ENCODE measurements at places on chromosomes 3 and 15.

DNA sequence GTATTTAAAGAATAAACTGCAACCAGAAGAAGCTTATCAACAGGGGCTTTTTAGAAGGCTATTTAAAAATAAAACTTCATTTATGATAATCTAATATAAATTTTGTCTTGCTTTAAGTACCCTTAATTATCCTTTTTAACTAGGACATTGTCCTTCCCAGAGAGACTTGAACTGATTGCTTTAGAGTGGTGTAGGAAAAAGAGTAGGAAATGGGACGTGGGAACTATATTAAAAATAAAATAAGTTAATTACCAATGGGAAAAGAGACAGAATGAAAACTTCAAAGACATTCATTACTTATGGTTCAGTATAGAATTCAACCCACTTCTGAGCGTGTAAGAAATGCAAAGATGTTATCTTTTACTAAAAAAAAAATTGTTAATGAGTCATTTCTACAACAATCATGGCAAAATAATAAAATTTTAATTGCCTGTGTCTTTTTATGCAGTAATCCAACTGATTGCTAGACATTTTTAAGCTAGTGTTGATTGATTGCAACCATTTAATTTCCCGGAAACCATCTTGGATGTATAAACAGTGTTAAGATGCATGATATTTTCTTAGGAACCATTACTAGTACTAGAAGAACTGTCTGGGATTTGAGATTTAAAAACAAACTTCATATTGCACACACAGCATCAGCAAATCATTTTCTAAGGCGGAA is 298.8 kb upstream of the UMPS start:
- no peak for DNase-seq

GRCh38 chr3:149542375-149543312 is 68.1 kb downstream of the TM4SF4 start:
- no peak for DNase-seq

DNA sequence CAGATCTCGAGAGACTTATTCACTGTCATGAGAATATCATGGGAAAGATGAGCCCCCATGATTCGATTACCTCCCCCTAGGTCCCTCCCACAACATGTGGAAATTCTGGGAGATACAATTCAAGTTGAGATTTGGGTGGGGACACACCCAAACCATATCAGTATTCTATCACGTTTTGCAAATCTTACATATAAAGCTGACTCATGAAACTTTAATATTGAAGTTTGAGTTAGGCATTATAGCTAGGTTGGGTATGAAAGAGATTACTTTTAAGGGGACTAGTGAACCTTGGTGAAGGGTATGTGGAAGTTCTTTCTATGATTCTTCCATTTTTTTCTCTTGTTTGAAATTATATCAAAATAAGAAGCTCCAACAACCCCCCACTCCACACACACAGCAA is 117.7 kb upstream of the RASGRP1 start:
- no peak for DNase-seq

DNA sequence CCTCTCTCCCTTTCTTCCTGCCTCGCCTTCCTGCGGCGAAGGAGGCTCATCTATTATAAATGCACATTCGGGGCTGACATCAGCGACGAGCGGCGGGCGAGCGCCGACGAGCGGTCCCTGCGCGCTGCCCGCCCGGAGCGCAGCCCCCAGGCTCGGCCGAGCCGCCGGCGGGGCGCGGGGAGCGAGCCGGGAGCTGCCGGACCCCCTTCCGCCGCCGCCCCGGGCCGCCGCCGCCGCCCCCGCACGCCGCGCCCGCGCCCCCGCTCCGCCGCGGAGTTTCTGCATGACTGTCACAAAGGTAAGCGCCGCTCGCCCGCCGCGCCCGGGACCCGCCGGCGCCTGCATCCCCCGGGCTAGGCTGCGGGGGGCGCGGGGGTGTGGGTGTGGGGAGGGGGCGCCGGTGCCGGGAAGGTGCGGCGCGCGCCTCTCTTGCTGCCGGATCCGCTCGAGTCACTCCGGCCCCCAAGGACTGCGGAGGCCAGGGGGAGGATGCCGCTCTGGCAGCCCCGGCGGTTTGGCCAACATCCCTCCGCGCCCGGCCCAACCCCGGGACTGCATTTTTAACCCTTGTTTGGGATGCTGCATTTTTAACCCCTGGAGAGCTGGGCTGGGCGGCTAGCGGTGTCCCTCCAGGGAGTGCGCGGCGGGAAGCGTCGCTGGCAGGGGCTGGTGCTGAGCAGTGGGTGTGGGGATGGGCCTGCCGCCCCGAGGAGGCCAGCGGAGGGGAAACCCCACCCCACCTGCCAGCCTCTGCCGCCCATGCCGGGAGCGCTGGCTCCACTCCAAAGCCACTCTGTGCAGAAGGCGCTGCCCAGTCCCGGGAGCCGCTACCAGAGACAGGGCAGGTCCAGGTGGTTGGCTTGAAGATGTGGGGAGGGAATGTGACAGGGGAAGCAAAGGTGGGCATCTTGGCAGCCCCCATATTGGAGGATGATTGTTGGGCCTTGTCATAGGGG is at the start of gene CORO2B:
CORO2B (plus strand) TSS at position 14 of the 956 bp plus-strand sequence; CDS start at position 284, 270 bp downstream.
- DNase-seq = no peak

- no peak for DNase-seq
These were observed 204.1 kb downstream of the THRB start for GRCh38 chr3:24290596-24290995.

GRCh38 chr3:67327582-67327981 is 326.8 kb downstream of the SUCLG2 start:
- no peak for DNase-seq

- no peak for DNase-seq
These were observed 71.5 kb downstream of the FOXP1 start for GRCh38 chr3:71512000-71512399.

- peak; percentile 88 for DNase-seq
These were observed 14.8 kb downstream of the LOXL1 start for GRCh38 chr15:73941044-73941443.

- DNase-seq = no peak
These were observed 88.6 kb upstream of the ZNF385D start for GRCh38 chr3:21839592-21839991.

- DNase-seq = no peak
These were observed 10.6 kb downstream of the POC1A start for GRCh38 chr3:52143616-52144015.

- DNase-seq = no peak
These were observed 311.7 kb upstream of the SEMA6D start for GRCh38 chr15:47405365-47406162.

DNA sequence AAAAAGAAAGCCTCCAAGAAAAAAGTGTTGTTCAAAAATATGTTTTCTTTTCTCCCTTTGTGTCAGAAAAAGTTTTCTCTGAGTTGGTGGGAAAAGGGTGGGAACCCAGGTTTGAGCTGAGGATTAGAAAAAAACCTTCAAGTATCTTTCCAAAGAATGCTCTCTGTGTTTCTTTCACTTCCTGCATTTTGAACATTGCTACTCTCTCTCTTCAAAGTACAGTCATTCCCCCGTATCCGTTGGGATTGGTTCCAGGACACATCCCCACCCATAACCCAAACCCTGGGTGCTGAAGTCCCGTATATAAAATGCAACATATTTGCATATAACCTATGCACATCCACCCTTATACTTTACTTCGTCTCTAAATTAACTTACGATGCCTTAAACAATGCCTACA is 139.6 kb downstream of the TMCO5A start:
- no peak for DNase-seq

GRCh38 chr3:169515132-169515531 is 148.4 kb downstream of the MECOM start:
- no peak for DNase-seq

- no peak for DNase-seq
These were observed 32.9 kb downstream of the ALCAM start for GRCh38 chr3:105399611-105400010.

DNA sequence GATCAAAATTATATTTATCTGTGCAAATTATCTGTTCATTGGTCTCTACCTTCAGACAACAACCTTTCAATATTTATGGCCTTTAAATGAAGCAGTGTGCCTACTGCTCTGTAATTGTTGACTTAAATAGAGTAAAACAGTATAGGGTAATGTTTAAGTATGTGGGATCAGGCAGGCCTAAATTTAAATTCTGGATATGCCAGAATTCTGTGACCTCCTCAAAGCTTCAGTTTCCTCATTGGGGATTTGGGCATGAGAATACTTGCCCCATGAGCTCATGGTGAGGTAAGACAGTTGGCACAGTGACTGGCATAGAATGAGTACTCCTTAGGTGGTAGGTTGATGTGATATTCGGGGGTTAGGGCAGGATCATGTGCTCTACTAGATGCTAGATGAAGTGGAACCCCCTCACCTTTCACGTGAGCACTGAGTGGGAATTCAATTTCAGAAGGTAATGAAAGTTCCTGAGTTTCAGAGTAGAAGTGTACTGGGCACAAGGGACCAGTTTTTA is 14.9 kb downstream of the ARL8B start:
- DNase-seq = no peak

DNA sequence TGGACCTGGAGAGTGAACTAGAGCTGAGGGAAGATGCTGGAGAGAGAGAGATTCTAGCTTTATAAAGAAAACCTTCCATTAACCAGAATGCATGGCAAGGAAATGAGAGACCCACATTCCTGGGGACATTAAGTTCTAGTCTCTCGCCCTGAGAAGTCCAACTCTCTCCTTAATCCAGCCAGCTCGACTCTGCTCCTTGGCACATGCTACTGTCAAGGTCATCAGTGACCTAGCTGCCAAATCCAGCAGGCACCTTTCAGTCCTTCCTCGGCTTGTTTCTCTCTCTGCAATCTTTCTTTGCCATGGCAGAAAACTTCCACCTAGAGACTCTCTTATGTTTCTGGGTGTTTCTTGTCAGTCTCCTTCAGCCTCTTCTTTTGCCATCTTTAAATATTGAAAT is 40.3 kb downstream of the DGKG start:
- no peak for DNase-seq

DNA sequence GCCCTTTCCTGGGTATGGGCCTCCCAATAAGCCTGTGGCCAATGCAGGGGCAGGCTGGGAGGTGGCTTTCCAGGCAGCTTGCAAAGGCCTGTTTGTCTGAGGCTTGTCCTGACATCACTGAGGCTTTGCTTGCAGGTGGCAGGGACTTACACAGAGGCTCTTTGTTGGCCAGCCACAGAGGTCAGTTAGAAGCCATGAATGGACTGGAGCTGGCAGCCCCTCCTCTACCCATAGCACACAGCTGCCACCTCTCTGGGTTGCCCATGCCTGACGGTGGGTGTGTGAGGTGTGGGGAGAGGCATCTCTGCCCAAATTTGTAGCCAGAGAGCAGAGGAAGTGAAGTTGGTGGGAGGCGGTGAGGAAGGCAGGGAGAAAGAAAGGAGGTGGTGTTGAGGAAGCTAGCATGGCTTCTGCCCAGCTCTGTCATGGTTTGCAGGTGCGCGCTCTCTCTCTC is 17.1 kb downstream of the LIMD1 start:
- no peak for DNase-seq

GRCh38 chr3:4418156-4418555 is 48.9 kb downstream of the SUMF1 start:
- DNase-seq = no peak

GRCh38 chr3:171101982-171102641 is 75.6 kb upstream of the SLC2A2 start:
- DNase-seq = no peak

- no peak for DNase-seq
These were observed 24.7 kb downstream of the PARP15 start for GRCh38 chr3:122602011-122602710.

- DNase-seq = no peak
These were observed 12.3 kb downstream of the SMAD3 start for GRCh38 chr15:67077641-67078215.

- DNase-seq = no peak
These were observed 39.0 kb downstream of the ESYT3 start for GRCh38 chr3:138473391-138473790.

Measured in AG04450 (cell line).